DMS79 (cell line): ENCODE measurements at places on chromosomes 2 and 18.

GRCh38 chr2:8344144-8345097 lies 337.4 kb upstream of the ID2 start:
- DNase-seq, result no peak

GRCh38 chr2:84175340-84175739 lies 283.7 kb downstream of the SUCLG1 start:
- no peak for DNase-seq

DNA sequence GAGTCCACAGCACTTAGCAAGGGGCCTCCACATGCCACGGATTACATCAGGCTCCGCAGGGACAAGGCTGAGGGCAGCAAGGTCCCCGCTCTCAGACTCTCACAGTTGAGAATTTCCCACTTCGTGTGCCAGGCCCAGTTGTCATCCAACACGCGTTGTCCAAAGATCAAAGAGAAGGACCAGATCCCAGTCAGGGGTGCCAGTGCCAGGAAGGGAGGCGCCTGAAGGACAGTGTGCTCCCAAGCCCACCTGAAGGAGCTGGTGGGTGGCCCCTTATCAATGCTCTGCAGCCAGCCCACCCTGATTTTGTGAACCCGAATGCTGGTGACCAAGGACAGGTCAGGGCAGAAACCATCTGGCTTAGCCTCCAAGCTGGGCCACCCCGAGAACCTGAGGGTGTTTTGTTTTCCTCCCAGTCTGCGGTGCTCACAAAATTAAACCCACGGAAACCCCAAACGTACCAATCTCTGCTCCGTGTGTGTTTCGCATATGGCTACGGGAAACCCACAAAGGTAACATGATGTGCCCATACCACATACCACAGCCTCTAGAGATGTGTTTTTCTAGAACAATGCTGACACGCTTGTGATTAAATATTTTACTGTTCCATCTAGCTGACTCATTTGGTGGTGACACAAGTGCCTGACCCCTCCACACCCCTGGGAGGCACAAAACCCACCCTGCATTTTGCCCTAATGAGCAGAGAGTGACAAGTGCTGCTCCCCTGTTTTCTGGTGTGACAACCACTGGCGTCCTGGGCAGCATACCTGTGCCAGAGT lies 24.5 kb downstream of the CRACDL start:
- DNase-seq, result peak; percentile 44

GRCh38 chr2:216480221-216480620 lies 18.4 kb upstream of the RPL37A start:
- DNase-seq, result no peak

- no peak for DNase-seq
Observed at GRCh38 chr2:48461721-48462120, 68.2 kb upstream of the STON1 start.

DNA sequence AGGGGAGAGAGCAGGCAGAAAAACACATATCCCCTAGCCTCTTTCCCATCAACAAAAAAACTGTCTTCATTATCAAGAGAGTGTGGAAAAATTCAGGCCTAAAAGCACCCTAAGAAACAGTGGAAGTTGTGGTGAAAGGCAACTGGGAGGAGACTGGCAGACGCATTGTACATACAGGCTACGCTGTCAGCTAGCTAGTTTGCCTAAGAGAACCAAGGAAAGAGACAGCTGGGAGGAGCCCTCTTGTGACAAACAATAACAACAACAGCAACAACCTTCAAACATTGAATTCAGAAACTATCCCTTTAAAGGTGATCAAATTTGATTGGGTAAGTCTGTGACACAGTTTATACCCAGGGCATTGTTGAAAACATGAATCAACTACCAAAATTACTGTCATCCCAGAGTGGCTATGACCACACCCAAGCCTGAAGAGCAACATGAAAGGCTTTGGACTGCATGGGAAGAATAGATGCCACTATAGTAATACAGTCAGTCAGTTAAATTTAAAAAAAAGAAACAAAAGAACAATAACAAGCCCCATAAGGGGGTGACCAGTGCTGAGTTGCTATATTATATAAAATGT lies 88.9 kb upstream of the CRIM1 start:
- no peak for DNase-seq

DNA sequence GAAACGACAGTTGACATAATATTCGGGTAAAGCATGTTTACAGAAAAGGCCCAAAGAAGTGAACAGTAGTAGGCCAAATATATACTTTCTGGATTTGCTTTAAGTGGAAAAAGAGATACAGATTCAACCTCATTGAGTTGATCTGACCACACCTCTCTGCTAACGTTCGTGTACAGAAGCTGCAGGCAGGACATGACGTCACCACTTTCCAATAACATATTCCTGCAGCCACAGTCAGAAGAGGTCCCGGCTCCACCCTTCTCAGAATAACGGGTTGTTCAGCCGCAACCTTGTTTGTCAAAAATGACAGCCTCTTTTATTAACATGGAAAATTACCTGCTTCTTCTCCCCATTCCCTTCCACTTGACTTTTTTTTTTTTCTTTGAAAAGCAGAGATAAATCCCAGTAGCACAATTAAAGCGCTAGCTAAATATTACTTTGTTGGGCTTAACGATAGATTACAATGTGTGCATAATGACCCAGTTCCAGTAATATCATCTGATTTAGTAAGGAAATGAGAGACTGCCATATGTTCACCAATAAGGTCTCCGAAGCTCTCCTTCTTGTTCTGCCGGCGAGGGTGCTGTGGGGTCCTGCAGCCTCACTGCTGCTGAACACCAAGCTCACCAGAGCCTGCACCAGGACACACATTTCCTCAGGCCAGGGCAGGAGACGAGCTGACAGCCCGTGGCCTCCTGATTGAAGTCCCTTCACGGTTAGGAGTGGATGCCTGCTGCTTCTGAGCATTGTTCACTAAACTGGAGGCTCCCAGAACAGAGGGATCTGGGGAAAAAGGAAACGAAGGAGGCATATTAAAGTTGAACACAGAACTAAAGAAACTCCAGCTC lies 451.0 kb upstream of the SALL3 start:
- no peak for DNase-seq

GRCh38 chr2:19380532-19380931 lies 22.1 kb upstream of the OSR1 start:
- no peak for DNase-seq

DNA sequence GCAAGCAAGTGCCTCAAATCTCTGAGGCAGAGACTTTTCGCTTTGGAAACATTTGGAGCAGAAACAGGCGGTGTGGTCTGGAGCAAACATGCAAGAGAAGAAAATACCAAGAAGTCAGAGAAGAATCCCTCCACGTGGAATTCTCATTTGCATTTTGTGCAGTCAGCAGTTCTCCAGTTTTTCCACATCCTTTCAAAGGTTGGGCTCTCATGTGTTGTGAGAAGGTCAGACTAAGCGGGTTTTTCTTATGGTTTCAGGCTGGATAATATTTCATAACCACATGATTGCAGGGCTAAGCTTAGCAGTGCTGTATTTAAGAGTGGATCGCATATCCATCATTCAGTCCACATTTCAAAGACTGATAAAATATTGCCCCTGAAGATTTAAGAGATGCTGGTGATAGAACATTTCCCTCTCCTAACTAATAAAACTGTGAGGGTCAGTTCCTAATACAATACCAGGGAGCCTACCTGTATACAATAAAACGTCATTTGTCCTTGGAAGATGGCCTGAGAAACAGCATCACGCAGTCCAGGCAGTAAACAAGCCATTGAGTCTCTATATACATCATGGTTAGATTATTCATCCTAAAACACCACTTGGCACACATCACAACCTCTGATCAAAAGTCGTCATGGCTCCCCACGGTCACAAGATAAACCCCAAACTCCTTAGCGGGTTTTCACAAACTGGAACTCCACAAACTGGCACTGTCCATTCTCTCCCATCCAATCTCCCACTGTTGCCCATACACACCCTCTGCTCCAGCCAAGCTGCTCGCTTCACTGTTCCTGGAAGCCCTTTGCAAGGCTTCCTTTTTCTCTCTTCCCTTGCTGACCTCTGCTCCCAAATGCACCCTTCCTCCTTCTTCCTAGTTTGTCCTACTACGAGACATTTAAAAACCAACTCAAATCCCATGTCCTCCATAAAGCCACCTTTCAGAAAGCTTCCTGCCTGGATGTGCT lies 31.5 kb downstream of the ANKRD44 start:
- no peak for DNase-seq

- no peak for DNase-seq
Observed at GRCh38 chr2:68466361-68466777, 725 bp downstream of the FBXO48 start.

DNA sequence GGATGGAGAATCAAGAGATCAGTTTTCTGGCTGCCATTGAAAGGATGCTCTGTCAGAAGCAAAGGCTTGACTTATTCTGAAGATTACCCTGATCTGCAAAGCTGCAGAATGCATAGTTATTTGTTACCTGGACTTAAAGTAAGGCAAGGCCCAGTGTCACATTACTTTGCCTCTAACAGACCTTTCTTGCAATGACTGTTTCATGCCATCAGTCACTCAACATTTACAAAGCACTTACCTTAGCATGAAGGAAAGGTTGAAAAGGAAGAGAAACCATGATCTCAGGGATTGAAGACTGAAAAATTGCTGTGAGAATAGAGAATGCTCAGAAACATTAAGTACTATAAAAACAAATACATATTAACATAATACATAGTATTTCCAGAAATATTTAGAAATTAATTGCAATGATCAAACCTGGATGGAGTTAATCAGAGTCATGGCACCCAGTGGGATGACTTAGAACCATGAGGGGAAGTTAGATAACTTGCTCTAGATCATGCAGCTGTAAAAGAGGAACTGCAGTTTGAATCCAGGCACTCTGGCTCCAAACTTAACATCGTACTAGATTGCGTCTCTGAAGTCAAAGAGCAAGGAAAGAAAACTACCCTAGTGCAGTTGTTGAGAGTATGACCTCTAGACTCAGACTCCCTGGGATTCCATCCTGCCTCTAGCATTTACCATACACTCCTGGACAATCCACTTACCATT lies 26.5 kb upstream of the FAM117B start:
- DNase-seq, result no peak

- no peak for DNase-seq
Observed at GRCh38 chr2:234945339-234945873, 6.4 kb upstream of the SH3BP4 start.

DNA sequence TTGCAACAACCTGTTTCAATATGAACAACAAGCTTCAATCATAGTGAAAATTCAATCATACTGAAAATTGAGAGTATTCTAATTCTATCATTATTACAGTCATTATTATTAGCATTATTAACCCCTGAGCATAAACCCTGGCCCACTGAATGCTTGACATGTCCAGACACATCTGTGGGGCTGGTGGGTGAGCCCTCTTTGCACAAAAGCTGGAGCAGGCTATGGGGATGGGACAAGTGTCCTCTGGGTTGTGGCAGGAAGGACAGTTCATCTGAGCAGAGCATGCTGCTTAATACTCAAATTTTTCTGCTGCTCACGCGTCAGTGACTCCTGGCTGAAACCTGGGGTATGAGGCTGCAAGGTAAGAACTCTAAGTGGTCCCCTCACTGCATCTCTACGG lies 451.1 kb upstream of the POU3F3 start:
- DNase-seq, result no peak

DNA sequence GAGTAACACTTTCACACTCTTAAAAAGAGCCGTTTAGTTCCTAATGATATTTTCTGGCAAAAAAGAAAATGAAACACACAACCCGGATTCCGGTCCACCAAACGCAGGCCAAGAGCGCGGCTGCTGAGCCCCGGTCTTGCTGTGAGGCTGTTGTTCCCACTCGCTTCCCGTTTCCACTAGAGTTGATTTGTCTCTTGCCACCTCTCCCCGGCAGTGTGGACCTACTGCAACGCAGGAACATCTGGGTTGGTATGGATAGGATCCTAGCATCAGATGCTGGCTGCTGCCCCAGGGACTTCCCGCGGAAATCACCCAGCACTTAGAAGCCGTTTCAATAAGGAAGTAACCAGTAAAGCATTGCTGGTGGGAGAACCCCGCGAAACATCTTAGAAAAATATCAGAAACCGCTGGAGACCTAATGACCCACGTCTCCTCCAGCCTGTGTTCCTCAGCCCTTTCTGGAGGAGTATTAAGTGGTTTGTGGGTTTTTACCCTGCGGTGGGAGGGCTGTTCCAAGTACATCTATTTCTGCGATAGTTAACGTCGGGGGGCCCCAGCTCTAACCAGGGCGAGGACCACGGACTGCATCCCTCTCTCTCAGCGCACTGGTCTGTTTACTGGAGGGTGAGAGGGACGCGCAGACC lies 939 bp downstream of the DOCK10 start:
- no peak for DNase-seq

- no peak for DNase-seq
Observed at GRCh38 chr2:37153224-37153623, 3.6 kb downstream of the EIF2AK2 start.

- DNase-seq, result no peak
Observed at GRCh38 chr2:204225671-204226073, 289.1 kb downstream of the ICOS start.

DNA sequence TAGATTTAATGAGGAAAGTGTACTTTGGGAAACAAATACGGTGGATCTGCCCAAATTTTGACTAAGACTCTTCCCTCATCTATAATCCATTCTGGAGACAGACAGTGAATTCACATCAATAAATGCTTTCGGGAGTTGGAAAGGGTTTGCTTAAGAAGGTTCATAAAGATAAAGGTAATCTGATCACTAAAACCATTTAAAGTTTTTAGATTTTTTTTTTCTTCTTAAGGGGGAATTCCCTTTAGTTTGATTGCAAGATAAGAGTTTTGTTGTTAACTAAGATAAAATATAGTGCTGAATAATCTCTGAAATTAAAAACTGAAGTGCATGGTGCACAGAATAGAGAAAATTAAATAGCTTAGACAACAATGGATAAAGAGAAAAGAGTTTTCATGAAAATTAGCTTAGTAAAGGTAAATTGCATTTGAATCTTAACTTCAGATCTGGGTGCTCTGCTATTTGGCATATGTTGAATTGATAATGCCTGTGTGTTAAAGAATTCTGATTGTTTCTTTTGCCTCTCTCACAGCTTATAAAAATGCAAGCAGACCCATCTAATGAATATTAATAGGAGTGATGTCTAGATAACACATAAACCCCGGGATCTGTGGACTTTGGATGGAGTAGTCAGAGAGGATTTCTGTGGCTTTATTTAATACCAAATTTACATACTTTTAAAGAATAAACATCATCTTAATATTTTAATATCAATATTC lies 100.8 kb downstream of the MEIS1 start:
- DNase-seq, result no peak

- no peak for DNase-seq
Observed at GRCh38 chr2:138898855-138899254, 118.7 kb upstream of the NXPH2 start.

DNA sequence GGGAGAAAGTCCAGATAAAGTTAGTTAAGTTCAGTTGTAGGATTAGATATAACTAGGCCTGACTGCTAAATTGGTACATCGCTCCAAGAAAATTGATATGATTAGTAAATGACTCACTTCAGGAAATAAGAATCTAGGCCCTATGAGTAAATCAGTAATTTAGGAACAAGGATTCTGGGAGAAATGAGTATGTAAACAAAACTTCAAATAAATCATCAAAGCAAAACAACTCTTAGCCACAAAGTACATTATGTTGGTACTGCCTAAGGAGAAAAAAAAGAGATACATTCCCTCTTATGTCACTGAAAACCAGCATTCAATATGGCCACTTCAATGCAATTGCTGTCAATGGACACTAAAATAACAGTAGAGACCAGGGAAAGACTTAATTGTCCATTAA lies 529.1 kb downstream of the ZNF804A start:
- DNase-seq, result no peak
